ENCODE measurements at places on chromosomes 3 and 15. TPM values are rescaled to one million over a fixed set of nuclear protein-coding genes. Genes with fewer than 3 reads are reported as not detected.

GRCh38 chr3:67028001-67028784 is 30.1 kb downstream of the KBTBD8 start:
- no peak for DNase-seq

DNA sequence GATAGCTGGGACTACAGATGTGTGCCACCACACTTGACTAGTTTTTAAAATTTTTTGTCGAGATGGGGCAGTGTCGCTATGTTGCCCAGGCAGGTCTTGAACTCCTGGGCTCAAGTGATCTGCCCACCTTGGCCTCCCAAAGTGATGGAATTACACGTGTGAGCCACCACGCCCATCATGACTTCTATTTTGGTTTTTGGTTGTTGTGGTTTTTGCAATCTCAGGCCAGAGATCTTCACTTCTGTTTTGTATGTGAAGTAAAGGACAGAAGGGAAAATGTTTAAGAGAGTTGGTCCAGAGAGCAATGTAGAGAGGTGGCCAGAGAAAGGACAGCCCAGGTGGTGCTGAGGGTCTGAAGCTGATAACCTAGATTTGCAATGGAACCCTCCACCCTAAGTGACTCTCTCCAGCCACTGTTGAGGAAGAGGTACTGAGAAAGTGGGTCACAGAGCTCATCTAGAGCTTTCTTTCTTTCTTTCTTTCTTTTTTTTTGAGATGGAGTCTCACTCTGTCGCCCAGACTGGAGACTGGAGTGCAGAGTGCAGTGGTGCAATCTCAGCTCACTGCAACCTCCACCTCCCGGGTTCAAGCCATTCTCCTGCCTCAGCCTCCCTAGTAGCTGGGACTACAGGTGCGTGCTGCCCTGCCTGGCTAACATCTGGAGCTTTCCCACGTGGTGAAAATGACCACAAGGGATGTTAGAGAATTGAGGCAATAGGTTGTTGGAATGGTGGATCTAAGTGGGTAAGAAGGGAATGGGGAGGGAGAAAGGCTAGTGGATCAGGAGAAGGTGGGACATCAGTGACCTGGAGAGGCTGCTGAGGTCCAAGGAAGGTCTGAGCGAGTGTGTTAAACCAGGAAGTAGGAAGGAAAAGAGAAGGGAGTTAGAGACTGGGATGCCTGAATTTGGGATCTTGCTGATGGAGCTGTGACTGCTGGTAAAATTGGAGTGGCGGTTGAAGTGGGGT is 22.4 kb upstream of the SEMA4B start:
- no peak for DNase-seq

GRCh38 chr15:100330629-100331215 is 11.1 kb downstream of the ADAMTS17 start:
- DNase-seq: no peak

Gene GJD2
- not detected for total RNA-seq

Gene NCK1
- 42.6 TPM for total RNA-seq

DNA sequence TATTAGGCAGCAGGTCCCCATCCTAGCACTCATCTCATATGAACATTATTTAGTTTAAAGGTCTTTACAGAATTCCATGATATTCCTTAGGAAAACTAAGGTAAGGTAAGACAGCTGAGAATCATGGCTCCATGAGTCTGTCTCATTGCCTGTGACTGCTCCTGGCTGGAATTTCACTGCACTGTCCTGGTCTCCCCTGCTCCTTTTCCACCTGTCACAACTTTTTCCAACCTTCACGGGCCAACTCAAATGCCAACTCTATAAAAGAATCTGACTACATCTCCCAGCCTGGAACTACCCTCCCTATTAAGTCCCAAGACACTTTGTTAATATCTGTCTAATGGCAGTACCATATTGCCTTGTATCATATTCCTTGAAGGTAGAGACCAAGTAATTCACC is 7.6 kb downstream of the CNBP start:
- DNase-seq: no peak

Data from HT1080 (cell line).